ENCODE measurements at places on chromosomes 13 and 19.
A peak's percentile ranks its signal among the peaks of the same experiment; 100 is the strongest.

DNA sequence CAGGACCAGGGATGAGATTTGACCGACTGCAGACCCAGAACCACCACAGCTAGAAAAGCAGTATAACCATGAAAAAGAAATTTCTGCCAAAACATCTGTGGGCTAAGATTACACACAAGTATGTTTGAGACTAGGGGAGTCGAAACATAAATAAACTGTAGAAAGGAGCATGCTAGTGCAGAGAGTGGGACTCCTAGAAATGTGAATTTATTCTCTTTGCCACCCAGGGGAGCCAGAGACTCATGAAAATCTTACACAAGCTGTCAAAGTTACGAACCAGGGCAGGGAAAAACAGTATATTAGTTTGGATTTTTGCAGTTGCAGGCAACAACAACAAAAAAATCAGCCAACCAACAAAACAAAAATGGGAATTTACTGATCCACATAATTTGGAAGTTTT lies 12.3 kb upstream of the HSPH1 start:
- DNase-seq: peak; percentile 33

- no peak for DNase-seq
Observed at GRCh38 chr13:108408672-108409071, 139.2 kb downstream of the TNFSF13B start.

GRCh38 chr13:25453850-25454365 lies 82.1 kb downstream of the ATP8A2 start:
- DNase-seq: no peak

- no peak for DNase-seq
Observed at GRCh38 chr13:25874907-25875306, 176.9 kb downstream of the SHISA2 start.

- no peak for DNase-seq
Observed at GRCh38 chr19:39832341-39833083, 1.4 kb downstream of the DYRK1B start.

GRCh38 chr13:85031771-85032170 lies 767.4 kb downstream of the SLITRK6 start:
- DNase-seq: no peak

GRCh38 chr13:94162289-94162688 lies 317.2 kb downstream of the DCT start:
- no peak for DNase-seq

- peak; percentile 52 for DNase-seq
Observed at GRCh38 chr13:98576200-98576945, 534 bp downstream of the STK24 start.

GRCh38 chr19:45283443-45284033 lies 32.5 kb downstream of the MARK4 start:
- no peak for DNase-seq

- DNase-seq: peak; percentile 83
Observed at GRCh38 chr13:29520671-29521070, 74.8 kb downstream of the SLC7A1 start.

DNA sequence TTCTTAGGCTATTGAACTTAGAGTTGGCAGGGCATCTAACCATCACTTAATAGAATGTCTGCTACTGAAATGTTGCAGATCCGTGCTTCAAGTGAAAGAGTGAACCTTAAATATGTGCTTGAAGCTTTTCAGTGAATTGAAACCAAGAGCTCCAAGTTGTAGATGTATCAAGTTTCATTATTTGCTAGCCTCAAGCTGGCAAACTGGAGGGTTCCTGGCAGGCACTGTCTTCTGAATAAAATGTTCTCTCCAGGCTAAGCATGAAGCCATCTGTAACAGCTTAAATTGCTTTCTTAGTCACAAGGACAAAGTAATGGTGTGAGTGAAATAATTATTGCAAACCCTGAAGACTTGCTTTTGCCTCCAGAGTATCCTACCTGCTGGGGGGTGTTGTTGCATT lies 415.0 kb upstream of the SPRY2 start:
- no peak for DNase-seq

GRCh38 chr19:4583961-4584669 lies 24.6 kb upstream of the SEMA6B start:
- DNase-seq: no peak

GRCh38 chr13:38624822-38625221 lies 62.1 kb upstream of the FREM2 start:
- DNase-seq: no peak

- DNase-seq: no peak
Observed at GRCh38 chr13:41971848-41972247, 10.9 kb upstream of the VWA8 start.

DNA sequence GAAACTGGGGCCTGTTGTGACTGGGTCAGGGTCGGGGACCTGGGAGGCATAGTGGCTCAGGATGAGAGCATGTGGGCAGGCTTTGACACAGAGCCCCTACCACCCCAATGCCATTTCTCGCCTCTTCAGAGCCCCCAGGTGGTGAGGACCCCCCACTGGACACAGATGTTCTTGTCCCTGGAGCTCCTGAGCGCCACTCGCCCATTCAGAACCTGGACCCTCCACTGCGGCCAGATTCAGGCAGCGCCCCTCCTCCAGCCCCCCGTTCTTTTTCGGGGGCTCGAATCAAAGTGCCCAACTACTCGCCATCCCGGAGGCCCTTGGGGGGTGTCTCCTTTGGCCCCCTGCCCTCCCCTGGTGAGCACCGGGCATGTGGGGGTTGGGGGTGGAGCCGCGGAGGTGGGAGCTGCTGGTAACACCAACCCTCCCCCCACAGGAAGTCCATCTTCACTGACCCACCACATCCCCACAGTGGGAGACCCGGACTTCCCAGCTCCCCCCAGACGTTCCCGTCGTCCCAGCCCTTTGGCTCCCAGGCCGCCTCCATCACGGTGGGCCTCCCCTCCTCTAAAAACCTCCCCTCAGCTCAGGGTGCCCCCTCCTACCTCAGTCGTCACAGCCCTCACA lies 10.4 kb downstream of the IGFLR1 start:
- no peak for DNase-seq

DNA sequence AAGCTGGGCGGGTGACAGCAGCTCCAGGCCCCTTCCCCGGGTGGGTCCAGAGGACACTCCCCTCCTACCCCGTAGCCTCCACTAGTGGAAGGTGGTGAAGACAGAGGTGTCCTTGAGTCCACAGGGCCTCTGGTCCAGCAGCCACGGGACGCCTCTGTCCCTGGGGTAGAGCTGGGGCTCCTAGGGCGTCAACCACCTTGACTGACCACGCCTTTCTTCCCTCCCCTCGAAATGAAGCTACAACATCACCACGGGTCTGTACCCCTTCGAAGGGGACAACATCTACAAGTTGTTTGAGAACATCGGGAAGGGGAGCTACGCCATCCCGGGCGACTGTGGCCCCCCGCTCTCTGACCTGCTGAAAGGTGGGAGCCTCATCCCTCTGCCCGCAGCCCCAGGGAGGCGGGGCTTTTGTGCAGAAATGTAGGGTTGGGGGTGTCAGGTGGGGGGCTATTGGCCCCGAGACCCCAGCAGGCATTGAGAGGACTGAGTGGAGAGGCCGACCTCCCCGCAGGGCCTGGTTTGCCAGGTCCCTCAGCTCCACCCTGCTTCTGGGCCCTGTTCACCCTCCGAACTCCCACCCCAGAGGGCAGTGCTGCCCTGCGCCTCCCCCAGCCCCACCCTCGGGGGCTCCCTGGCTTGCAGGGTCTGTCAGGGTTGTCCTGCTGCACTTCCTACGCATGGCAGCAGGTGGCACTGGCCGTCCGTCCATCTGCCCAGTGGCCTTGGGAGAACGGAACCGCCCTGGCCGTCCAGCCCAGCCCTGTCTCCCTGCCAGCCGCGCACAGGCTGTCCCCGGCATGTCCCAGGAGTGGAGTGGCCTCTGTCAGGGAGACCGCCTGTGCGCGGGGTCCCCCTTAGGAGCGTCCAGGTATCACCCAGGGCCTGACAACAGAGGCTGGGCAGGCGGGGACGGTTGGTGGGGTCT lies 15.7 kb downstream of the STK11 start:
- peak; percentile 67 for DNase-seq

GRCh38 chr19:2426611-2427428 lies 566 bp downstream of the TIMM13 start:
- DNase-seq: peak; percentile 63

DNA sequence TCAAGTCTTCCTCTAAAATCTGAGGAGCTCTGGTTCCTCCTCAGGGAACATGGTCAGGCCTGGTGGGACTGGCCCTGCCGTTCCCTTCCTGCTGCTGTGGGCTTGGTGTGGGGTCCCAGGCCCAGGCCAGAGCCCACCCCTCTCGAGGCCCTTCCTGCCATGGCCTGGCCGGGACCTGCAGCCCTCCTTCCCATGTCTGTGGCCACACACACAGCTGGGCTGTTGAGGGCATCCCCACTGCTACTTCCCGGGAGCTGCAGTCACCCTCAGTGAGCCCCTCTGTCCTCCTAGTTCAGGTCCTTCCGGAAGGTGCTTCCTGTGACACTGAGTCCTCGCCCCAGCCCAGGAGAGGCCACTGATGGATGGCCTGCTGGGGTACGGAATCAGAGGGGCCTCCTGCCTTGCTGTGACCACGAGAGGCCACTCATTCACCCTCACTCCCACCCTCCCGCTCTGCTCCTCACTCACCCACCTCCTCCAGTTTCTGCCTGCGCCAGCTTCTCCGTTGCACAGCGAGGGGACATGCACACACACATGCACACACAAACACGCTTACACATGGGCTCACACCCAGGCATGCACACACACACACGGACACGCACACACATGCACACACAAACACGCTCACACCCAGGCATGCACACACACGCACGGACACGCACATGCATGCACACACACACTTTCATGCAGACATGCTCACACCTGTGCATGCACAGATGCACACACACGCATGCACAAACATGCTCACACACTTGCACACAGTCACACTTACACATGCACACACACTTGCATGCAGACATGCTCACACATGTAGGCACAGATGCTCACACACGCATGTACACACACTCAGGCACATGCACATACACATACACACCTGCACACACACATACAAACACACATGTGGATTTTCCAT lies 7.3 kb upstream of the MCF2L start:
- no peak for DNase-seq

DNA sequence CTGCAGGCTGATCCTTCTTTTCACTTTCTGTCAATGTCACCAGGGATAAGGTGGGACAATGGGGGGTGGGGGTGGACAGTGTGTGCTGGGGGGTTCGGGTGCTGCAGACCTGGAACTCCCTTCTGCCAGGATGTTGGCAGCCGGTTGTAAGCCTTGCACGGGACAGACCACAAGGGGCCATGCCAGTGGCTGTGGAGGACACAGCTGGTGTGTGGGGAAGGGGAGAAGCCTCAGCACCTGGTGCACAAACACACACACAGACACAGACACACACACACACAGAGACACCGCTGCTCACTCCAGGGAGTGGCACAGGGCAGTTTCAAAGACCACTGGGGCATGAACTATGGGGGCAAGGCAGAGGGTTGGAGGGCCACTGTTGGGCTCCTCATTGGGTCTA lies 3.6 kb downstream of the F2RL3 start:
- DNase-seq: no peak

- DNase-seq: no peak
Observed at GRCh38 chr19:33804021-33804799, 7.5 kb downstream of the KCTD15 start.

DNA sequence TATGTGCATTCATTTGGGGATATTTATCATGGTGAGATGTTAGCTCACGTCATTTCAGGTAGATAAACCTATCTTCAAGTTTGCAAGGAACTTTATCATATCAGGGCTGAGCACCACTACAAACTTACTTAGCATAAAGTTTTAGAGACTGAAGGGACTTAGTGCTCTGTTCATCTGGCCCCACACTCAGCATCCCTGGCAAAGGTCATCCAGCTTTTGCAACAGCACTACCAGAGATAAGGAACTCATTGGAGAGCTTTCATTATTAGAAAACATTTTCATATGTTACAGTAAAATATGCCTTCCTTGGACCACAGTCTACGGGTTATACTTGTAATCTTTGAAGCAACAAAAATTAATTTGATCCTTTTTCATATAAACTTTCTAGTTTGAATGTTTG lies 263.4 kb downstream of the POU4F1 start:
- DNase-seq: no peak

DNA sequence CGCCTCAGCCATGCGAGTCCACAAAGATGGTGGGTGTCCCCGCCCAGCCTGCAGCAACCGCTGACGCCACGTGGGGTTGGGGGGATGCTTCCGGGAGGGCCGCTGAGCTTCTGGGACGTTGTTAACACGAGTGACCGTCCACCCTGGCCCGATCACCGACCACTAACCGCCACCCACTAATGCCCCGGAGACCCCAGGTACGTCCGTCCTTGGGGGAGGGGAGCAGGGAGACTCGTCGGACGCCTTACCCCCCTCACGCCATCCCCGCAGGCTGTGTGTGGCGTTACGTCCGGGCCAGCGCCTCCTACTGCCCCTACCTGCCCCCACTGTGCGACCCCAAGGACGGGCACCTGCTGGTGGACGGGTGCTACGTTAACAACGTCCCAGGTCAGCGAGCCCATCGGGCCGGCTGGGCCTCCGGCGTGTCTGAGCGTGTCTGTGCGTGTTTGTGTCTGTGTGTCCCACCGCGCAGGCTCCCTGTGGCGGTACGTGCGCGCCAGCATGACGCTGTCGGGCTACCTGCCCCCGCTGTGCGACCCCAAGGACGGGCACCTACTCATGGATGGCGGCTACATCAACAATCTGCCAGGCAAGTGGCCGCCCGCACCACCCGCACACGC lies 21.3 kb downstream of the PNPLA6 start:
- no peak for DNase-seq

- DNase-seq: no peak
Observed at GRCh38 chr19:39968789-39969188, 2.2 kb upstream of the PSMC4 start.

- DNase-seq: peak; percentile 42
Observed at GRCh38 chr19:5358173-5358800, 17.7 kb upstream of the PTPRS start.

- peak; percentile 29 for DNase-seq
Observed at GRCh38 chr13:25846222-25846984, 205.4 kb downstream of the SHISA2 start.

DNA sequence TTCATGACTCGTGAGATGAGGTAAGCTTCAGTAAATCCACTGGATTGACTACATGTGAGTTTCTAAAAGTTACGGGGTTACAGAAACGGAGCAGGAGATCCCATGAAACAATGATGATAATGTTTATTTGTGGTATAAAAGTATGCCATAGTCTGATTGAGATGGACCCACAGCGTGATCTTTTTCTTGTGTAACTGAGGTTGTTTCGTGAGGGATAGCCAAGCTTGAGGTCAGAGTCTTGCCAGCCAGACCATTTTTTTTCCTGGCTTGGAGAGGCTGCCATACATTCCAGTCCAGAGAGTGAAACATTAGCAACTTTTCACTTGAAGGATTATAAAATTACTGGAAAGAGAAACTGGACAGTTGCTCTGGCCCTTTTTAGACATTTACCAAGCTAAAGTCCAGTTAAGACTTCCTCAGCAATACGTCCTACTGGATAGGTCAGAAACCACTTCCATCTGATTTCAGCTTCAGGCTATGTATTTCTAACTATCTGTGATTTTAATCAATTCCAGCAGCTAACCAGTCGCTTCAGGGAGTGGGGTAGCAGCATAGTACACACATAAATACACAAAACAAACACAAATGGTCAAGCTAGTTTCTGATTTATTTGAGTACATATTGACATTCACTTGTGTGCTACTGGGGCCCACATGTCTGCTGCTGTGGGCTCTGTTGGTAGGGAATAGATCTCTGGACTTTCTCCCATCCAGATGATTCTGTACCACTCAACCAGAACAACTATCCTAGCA lies 194.6 kb downstream of the POSTN start:
- peak; percentile 51 for DNase-seq

- no peak for DNase-seq
Observed at GRCh38 chr13:101493541-101493940, 41.1 kb downstream of the ITGBL1 start.

All from ELR (cell line).